Amygdala (tissue), 56 donors: ENCODE measurements at places on chromosomes 3 and 15.

GRCh38 chr3:135895106-135895733, 70.3 kb upstream of the PPP2R3A start:
- DNase-seq: peak; percentile 34

DNA sequence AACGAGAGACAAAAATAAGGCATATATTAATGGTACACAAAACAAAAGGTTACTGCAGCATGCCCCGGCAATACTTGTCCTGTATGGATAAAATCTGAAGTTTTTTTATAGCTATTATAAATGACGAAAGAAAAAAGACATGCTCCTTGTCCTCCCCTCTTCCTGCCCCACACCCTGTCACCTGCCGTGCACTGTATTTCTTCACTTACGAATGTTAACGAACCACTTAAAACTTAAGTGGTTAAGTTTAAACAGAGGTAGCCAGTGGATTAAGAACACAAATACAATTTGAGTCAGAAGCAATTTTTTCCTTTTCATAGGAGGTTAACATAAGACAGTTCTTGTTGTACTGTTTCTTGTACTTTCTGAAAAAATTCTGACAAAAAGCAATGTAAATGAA, 799.1 kb upstream of the NECTIN3 start:
- DNase-seq: no peak

DNA sequence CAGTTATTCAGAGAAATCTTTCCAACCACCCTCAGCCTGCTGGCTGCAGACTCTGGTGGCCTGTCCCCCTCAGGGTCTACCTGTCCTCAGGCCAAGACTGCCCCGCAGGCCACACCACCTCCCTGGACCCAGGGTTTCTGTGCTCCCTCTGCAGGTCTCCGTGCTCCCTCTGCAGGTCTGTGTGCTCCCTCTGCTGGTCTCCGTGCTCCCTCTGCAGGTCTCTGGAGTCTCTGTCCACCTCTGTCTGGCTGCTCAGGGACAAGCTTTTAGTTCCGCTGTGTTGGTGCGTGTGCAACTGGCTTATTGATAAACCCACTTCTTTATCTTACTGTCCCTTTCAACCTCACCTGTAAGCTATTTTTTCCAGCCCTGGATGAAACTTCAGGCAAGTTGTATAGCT, 30.1 kb downstream of the BDH1 start:
- no peak for DNase-seq

DNA sequence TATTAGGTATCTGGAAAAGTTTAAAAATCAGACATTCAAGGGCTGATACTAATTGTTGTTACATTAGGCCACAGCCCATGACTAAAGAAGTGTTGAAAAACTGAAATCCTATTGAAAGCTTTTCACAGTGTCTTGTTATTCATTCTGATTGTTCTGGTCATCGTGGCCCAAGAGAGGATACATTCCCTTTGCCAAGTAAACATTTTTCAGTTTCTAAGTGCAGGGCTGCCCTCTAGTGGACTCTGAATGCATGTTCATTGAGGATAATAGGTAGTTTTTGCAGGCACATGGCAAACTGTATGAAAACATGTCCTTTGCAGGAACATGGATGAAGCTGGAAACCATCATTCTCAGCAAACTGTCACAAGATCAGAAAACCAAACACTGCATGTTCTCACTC, 181.1 kb downstream of the MYRIP start:
- no peak for DNase-seq

- no peak for DNase-seq
Observed at GRCh38 chr3:61158216-61158615, 93.0 kb downstream of the FHIT start.

- DNase-seq: no peak
Observed at GRCh38 chr3:69828817-69829216, 89.6 kb downstream of the MITF start.

DNA sequence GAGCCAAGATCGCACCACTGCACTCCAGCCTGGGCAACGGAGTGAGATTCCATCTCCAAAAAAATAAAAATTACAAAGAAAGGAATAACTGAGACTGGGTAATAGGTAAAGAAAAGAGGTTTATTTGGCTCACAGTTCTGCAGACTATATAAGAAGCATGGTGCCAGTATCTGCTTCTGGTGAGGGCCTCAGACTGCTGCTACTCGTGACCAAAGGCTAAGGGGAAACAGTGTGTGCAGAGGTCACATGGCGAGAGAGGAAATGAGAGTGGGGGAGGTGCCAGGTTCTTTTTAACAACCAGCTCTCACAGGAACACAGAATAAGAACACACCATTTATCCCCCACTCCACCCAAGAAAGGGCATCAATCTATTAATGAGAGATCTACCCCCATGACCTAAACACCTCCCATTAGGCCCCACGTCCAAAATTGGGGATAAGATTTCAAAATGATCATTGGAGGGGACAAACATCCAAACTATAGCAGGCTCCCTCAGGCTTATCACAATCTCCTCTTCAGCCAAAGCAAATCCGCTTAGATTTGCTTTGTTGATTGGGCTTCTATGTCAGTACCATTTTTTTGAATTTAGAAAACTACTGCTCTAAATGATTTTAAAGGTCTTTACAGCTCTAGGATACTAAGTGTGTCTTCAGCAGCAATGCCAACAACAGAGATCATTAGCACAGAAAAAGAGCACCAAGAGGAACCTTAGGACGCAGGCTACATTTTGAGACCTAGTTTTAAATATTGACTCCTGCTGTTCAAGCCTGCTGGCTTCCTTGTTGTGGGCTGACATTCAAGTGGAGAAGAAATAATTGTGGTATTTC, 84.2 kb upstream of the TBL1XR1 start:
- no peak for DNase-seq

DNA sequence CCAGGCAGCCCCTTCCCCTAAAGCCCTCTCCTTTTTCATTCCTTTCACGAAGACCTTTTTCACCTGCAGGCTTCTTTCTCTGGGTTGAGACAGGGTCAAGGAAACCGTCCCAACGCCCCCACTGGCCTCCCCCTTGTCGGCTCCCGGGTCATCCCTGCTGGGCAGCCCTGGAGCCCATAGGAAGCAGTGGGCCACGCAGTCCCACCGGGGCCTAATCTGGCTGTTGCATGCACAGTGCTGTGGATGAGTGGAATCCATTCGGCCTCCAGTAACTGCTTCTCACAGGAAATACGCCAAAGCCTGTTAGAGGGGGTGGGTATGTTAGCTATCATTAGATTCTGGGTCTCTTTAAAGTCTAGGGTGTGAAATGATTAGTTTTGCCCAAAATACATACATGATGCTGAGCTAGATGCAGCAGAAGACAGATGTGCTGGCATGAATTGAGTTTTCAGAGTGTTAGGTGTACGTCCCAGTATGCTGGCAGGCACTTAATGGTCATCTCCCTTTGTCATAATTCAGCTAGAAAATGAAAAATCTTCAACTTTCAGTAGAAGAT, 16.6 kb downstream of the LYSMD4 start:
- no peak for DNase-seq

DNA sequence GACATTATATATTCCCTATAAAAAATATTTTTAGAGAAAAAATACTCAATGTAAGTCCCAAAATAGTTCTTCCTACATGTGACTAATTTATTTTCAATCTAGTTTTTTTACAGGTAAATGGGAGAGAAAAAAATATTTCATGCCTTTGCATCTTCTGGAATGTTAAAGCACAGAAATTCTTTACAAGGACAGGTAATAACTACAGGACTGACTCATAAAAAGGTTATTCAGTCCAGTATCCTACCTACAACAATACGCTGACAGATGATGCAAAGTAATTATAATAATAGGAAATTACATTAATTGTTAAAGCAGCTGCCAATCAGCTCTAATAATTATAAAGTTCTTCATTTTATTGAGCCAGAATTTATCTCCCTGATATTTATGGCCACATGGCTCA, 147.5 kb downstream of the MYO9A start:
- no peak for DNase-seq

DNA sequence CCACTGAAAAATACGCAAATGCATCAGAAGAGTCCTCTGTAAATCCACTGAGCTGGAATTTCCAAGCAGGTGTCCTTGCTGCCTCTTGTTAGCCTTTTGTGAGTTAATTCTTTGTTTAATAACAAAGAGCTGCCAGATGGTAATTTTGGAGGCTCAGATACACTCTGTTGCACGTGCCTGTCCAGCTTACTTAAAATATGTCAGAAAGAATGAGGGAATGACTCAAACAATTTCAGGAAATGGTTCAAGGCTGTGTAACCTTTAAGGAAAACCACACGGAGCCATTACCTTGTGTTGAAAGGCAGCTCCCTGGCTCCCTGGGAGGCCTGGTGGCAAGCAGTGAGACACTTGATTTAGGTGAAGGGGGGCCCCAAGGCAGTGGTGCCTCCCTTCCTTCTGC, 302.2 kb upstream of the CTDSPL start:
- DNase-seq: no peak

GRCh38 chr3:182092662-182093262, 381.0 kb downstream of the SOX2 start:
- DNase-seq: peak; percentile 32

DNA sequence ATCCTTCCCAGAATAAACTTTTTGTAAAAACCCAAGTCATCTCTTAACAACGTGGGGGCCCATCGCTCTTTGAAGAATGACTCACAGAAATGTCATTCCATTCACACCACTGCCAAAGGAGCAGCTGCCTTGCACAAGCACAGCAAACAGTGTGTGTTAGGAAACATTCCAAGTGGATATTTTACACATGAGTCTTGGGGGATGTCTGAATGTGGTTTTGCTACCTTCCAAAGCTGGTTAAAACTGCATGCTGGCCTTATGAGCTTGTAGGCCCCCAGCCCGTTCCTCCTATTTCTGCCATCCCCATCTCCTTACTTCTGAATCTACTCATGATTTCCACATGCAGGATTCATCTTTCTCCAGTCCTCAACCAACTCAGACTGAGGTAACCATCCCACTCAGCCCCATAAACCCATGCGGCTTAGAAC, 130.8 kb downstream of the CPNE4 start:
- DNase-seq: no peak

DNA sequence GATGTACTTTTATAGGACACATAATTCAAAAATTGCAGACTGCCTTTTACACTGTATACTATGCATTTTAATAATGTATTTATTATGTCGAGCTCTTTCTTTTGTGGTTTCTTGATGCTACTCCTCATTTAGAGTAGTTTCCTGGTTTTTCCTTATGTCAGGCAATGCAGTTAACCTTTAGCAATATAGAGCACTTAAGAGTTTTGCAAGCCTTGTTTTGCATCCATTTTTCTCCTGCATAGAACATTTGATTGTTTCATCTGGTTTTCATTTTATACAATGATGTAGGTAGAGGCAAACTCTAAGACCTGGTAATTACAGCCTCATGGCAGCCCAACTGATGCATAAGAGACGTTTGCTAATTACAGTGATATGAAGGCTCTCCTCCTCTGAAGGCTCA, 86.3 kb downstream of the PDZRN3 start:
- no peak for DNase-seq

GRCh38 chr3:28752290-28752689, 403.7 kb upstream of the AZI2 start:
- no peak for DNase-seq

DNA sequence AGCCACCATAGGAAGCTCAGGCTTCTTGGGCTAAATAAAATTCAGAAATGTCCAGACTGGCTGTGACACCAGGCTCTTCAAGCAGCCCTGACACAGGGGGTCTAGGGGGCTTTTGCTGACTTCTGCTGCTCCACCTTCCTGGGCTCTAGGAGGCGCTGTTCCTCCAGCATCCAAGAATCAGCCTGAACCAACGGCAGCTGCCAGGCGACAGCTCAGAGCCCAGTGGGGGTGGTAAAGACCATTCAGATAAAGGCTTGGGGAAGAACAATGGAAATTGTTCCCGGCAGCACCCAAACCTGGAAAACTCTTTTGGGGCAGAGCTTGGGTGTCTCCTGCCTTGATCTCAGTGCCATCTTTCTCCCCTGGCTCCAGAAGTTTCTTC, 21.6 kb upstream of the PSTPIP1 start:
- DNase-seq: peak; percentile 32

- no peak for DNase-seq
Observed at GRCh38 chr3:141788149-141788548, 24.9 kb downstream of the GRK7 start.

DNA sequence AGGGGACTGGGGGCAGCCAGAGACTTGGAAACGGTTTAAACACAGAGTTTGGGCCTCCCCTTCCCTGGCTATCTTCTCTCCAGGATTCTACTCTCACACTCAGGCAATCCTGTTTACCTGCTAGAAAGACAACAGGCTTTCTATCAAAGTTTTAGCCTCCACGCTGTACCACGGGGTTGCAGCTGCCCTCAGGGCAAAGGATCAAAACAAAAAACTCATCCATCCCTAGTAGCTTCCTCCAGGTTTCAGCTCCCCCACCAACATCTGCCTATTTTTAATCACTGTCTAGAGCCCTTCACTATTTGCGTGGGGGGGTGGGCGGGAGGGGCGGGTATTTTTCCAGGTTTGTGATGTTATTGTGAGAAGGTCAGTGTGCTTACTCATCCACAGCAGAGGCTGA, 286.8 kb upstream of the TRIM42 start:
- no peak for DNase-seq

- DNase-seq: no peak
Observed at GRCh38 chr3:169323578-169324451, 339.7 kb downstream of the MECOM start.

DNA sequence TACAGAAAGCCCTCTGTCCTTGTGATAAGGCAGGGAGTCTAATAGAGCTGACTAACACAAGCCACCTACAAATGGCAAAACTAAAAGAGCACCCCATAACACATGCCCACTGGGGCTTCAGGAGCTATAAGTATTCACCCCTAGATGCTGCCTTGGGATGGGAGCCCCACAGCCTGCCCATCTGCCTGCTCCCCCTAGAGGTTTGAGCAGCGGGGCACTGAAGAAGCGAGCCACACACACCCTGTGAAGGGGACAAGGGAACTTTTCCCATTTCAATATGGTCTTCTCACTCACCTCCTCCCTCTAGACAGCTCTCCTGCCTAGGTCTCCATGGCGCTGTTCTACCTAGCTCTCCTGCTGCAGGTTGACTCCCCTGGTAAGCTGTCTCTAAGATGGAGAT, 261.0 kb downstream of the SHQ1 start:
- DNase-seq: no peak

DNA sequence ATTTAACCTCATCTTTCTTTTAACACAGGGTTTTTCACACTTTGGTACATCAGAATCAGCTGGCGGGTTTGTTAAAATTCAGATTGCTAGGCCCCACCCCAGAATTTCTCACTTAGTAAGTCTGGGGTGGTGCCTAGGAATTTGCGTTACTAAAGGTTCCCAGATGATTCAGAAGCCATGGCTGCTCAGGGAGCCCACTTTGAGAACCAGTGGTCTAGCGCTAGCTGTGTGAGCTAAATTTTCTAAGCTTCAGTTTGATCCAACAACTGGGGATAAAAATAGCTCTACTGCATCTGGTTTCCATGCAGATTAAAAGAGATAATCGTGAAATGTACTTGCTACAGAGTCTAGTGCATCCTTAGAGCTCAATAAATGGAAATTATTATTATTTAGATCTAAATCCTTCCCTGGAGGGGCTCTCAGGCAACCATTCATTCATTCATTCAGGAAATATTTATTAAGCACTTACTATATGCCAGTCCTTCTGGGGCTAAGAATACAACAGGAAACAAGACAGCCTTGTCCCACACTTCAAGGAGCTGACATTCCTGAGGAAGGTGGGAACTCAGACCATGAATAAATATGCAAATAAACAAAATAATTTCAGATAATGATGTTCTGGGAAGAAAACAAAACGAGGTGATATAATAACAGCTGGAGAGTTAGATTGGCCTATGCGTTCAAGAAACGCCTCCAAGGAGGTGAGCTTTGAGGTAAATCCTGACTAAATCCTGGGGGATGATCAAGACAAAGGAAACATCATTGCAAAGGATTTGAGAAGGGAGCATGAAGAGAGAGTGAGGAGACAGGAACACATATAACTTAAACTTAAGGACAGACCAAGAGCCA, 3.9 kb upstream of the CIDEC start:
- DNase-seq: no peak

- no peak for DNase-seq
Observed at GRCh38 chr3:124833710-124834332, 53.3 kb downstream of the ITGB5 start.
